ENCODE measurements at places on chromosomes 4 and X.
A peak's percentile ranks its signal among the peaks of the same experiment; 100 is the strongest.

- H3K27ac ChIP-seq = no peak overlapping the region
- DNase-seq = no peak
- no peaks in the 10 kb centered on the region for H3K4me1 ChIP-seq
- H3K27me3 ChIP-seq = no peaks in the 10 kb centered on the region
These were observed 100.6 kb upstream of the F9 start for GRCh38 chrX:139429913-139430312.

DNA sequence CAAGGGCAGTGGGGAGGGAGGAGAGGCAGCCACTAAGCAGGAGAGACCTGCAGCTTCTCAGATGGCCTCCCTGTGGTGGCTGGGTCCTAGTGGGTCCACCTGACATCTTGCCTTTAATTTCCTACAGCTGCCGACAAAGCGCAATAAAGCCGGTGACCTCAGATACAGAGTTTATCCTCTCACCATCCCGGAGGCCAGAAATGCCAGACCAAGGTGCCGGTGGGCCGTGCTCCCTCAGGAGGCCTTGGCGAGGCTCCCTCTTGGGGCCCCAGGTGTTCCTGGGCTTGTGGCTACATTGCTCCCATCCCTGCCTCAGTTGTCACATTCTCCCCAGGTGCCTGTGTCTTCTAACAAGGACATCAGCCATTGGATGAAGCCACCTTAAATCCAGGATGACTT is 103.0 kb downstream of the ADRA2C start:
- peaks cover 5% of the 10 kb centered on the region for H3K4me1 ChIP-seq
- no peak for DNase-seq
- H3K27ac ChIP-seq = no peak overlapping the region

GRCh38 chrX:109943092-109943739 is 59.7 kb upstream of the TMEM164 start:
- DNase-seq = no peak
- no peak overlapping the region for H3K27ac ChIP-seq
- no peak overlapping the region for H3K4me3 ChIP-seq
- H3K27me3 ChIP-seq = peaks cover 4% of the 10 kb centered on the region

GRCh38 chr4:152021788-152022438 is 261.1 kb upstream of the GATB start:
- no peak overlapping the region for H3K4me3 ChIP-seq
- no peak for DNase-seq
- no peaks in the 10 kb centered on the region for H3K4me1 ChIP-seq
- peaks cover 3% of the 10 kb centered on the region for H3K27me3 ChIP-seq
- H3K36me3 ChIP-seq = no peaks in the 10 kb centered on the region

- no peak overlapping the region for H3K27ac ChIP-seq
These were observed 182.0 kb downstream of the THOC2 start for GRCh38 chrX:123550829-123551228.

DNA sequence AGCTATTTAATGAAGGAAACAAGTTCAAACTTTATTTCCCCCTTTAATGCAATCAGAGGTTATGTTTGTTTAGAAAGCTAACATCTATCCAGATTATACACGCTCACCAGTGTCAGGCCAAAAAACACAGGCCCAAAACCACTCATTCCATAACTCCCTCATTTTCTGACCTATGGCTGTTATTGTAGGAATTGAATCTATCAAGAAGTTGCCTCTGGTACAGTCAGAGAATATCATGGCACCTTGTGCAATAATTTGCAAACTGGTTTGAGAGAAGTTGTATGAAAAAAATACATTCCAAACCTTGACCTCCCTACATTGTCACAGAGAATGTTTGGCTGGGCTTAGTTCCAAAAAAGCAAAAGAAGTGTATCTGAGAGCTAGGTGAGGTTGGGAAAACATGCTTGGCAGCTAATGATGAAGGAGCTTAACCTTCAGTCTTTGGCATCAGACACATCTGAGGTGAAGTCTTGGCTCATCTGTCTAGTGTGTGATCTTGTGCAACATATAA is 591.0 kb downstream of the ANKRD50 start:
- no peaks in the 10 kb centered on the region for H3K4me1 ChIP-seq
- H3K27me3 ChIP-seq = no peaks in the 10 kb centered on the region
- H3K36me3 ChIP-seq = no peaks in the 10 kb centered on the region
- no peak for DNase-seq
- H3K27ac ChIP-seq = no peak overlapping the region
- H3K4me3 ChIP-seq = no peak overlapping the region

DNA sequence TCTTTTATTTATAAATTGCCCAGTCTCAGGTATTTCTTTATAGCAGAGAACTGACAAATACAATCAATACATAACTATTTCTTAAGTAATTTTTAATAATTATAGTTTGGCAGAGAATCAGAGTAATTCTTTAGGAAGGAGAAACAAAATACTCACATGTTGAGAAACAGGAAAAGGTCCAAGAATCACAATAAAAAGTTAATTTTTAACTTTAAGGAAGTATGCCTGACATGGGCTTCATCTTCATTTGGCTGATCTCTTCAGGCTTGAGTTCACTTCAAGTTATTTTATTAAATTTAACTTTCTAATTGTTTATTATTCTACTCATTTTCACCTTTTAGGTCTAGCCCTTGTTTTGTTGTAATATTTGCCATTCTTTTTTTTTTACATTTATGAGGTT is 36.1 kb upstream of the RNF150 start:
- DNase-seq = no peak
- no peaks in the 10 kb centered on the region for H3K4me1 ChIP-seq
- no peaks in the 10 kb centered on the region for H3K36me3 ChIP-seq
- no peak overlapping the region for H3K27ac ChIP-seq
- H3K27me3 ChIP-seq = peaks cover 10% of the 10 kb centered on the region
- no peak overlapping the region for H3K4me3 ChIP-seq

DNA sequence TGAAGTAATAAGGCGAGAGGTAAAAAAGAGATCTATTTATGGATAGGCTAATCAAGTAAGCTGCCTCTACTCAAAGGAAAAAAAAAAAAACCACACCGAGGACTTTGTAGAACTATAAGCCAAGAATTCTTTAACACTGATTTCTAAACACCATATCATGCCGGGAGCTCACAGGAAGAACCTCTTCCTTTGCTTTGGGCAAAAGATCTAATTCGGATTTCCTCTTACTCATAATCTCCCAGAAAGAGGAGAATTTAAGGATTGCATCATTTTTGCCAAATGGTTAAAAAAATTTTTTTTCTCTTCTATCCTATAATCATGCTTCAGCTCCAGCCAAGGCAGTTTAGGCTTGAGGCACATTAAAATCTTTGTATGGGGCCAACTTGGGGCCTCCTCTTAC is 95.5 kb downstream of the ZNF827 start:
- peak overlapping the region; percentile 75 for H3K27ac ChIP-seq
- peak overlapping the region; percentile 32 for H3K4me3 ChIP-seq
- no peaks in the 10 kb centered on the region for H3K27me3 ChIP-seq
- H3K4me1 ChIP-seq = peaks cover 42% of the 10 kb centered on the region
- H3K36me3 ChIP-seq = peaks cover 56% of the 10 kb centered on the region

- no peaks in the 10 kb centered on the region for H3K27me3 ChIP-seq
- H3K27ac ChIP-seq = no peak overlapping the region
- DNase-seq = no peak
- no peaks in the 10 kb centered on the region for H3K36me3 ChIP-seq
- peaks cover 8% of the 10 kb centered on the region for H3K4me1 ChIP-seq
These were observed 300.4 kb upstream of the RPS6KA3 start for GRCh38 chrX:20567108-20567507.

- H3K27me3 ChIP-seq = peaks cover 2% of the 10 kb centered on the region
- H3K4me1 ChIP-seq = peaks cover 5% of the 10 kb centered on the region
- H3K4me3 ChIP-seq = no peak overlapping the region
- no peak for DNase-seq
- no peaks in the 10 kb centered on the region for H3K36me3 ChIP-seq
These were observed 6.3 kb upstream of the OTUD4 start for GRCh38 chr4:145186729-145187128.

- H3K4me3 ChIP-seq = no peak overlapping the region
- H3K27me3 ChIP-seq = no peaks in the 10 kb centered on the region
These were observed 736.1 kb upstream of the ADGRL3 start for GRCh38 chr4:60463857-60464502.

DNA sequence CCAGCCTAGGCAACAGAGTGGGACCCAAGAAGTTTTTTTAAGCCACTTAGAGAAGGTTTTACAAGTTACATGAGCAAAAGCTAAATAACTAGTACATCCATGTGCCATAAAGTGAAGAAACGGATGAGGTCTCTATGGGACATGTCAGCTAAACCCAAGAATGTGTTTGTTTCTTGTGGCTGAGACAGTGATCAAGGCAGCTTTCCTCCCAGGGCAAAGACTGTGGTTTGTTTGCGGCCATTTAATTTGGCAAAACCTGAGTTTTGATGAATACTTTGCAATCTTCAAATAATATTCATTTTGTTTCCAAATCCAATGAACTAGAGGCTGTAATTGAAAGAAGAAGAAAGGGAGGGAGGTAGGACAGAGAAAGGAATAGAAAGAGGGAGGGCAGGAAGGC is 44.9 kb upstream of the SLC2A9 start:
- no peak overlapping the region for H3K4me3 ChIP-seq
- H3K36me3 ChIP-seq = peaks cover 58% of the 10 kb centered on the region
- peak overlapping the region; percentile 41 for H3K27ac ChIP-seq
- H3K4me1 ChIP-seq = no peaks in the 10 kb centered on the region
- no peak for DNase-seq
- no peaks in the 10 kb centered on the region for H3K27me3 ChIP-seq

- DNase-seq = no peak
- H3K36me3 ChIP-seq = no peaks in the 10 kb centered on the region
- peaks cover 31% of the 10 kb centered on the region for H3K4me1 ChIP-seq
- H3K4me3 ChIP-seq = peak overlapping the region; percentile 69
- H3K27me3 ChIP-seq = no peaks in the 10 kb centered on the region
These were observed 55.1 kb upstream of the BCOR start for GRCh38 chrX:40152741-40153344.

All from activated CD8-positive, alpha-beta T cell treated with anti-CD3 and anti-CD28 coated beads, Interleukin-2, amount 10 ng/mL, durations not matched to agents 7 days and 5 days (primary cell).